Prostate gland (tissue), 2 donors: ENCODE measurements at places on chromosomes 7 and 10. TPM values are rescaled to one million over a fixed set of nuclear protein-coding genes. Genes with fewer than 3 reads are reported as not detected.

CHAT gene
- total RNA-seq = not detected

GRCh38 chr7:53771701-53772100 is 736.3 kb downstream of the POM121L12 start:
- no peaks in the 10 kb centered on the region for H3K27me3 ChIP-seq
- no peaks in the 10 kb centered on the region for H3K4me1 ChIP-seq
- no peak overlapping the region for H3K27ac ChIP-seq
- no peak for DNase-seq

HOXA9 gene
- 57.0 TPM for total RNA-seq

GRCh38 chr10:86715836-86716235 is 40.6 kb upstream of the BMPR1A start:
- H3K27ac ChIP-seq = no peak overlapping the region
- H3K27me3 ChIP-seq = no peaks in the 10 kb centered on the region
- no peaks in the 10 kb centered on the region for H3K4me1 ChIP-seq
- no peaks in the 10 kb centered on the region for H3K36me3 ChIP-seq

DNA sequence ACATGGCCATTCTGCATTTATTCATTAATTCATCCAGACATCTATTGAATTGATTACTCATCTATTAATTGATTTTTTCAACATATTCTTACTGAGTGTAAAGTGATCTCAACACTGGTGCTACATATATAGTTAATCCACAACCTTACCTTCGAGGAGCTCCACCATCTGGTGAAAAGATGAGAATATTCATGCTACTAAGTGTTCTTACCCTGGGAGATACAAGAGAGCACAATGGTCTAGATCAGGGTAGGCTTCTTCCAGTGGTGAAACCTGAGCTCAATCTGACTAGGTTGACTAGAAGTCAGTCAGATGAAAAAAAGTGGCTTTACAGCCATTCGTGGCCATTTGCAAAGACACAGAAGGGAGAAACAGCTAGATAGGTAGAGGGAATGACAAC is 507.4 kb downstream of the ANKRD7 start:
- no peak for DNase-seq
- no peaks in the 10 kb centered on the region for H3K27me3 ChIP-seq
- H3K27ac ChIP-seq = no peak overlapping the region
- H3K4me1 ChIP-seq = no peaks in the 10 kb centered on the region
- no peaks in the 10 kb centered on the region for H3K36me3 ChIP-seq

DNA sequence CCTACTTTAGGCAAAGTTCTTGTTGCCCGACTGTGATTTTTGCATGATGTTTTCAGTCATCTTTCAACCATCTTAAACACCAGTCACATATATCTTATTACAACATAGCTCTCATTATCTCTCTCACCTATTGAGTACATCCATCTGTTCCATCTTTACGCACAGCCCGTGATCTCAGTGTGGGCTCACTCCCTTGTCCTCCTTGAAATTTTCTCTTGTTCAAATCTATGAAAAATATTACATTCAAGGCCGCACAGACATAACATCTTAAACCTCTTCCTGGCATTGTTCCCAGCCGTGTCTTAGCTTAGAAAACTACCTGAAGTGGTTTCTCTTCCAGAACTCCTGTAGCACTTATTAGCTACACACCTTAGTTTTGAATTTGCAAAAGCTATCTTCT is 32.6 kb downstream of the NET1 start:
- no peak for DNase-seq
- H3K36me3 ChIP-seq = no peaks in the 10 kb centered on the region
- no peak overlapping the region for H3K4me3 ChIP-seq
- peaks cover 10% of the 10 kb centered on the region for H3K4me1 ChIP-seq
- H3K27me3 ChIP-seq = no peaks in the 10 kb centered on the region
